Skin of body (tissue), 3 donors: ENCODE measurements at places on chromosomes 1 and 21. TPM values are rescaled to one million over a fixed set of nuclear protein-coding genes. Genes with fewer than 3 reads are reported as not detected.

Gene CFHR2
- total RNA-seq: not detected

Gene VWA5B1
- 0.39 TPM for total RNA-seq

Gene RPE65
- total RNA-seq: 0.10 TPM

Gene RGS1
- 13.0 TPM for total RNA-seq

Gene NASP
- 67.5 TPM for total RNA-seq

GRCh38 chr1:244773513-244773912 lies 61.9 kb upstream of the COX20 start:
- DNase-seq: no peak

- DNase-seq: peak; percentile 80
Observed at GRCh38 chr1:54406339-54407153, at the start of gene SSBP3. TSS of gene SSBP3 (minus strand) at chr1:54406394.

- DNase-seq: no peak
Observed at GRCh38 chr1:10789803-10790702, 6.4 kb downstream of the CASZ1 start.

- no peak for DNase-seq
Observed at GRCh38 chr1:101797722-101798121, 199.0 kb downstream of the OLFM3 start.

GRCh38 chr1:152109998-152110294 lies 5.3 kb downstream of the TCHH start:
- no peak for DNase-seq
